ENCODE measurements at places on chromosomes 1 and 21.

DNA sequence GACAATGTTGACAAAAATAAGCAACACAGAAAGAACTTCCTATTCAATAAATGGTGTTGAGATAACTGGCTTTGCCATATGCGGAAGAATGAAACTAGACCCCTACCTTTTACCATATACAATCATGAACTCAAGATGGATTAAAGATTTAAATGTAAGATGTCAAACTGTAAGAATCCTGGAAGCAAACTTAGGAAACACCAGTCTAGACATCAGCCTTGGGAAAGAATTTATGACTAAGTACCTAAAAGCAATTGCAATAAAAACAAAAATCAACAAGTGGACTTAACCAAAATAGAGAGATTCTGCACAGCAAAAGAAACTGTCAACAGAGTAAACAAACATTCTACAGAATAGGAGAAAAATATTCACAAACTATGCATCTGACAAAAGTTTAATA lies 16.1 kb upstream of the CLDN8 start:
- DNase-seq: no peak

DNA sequence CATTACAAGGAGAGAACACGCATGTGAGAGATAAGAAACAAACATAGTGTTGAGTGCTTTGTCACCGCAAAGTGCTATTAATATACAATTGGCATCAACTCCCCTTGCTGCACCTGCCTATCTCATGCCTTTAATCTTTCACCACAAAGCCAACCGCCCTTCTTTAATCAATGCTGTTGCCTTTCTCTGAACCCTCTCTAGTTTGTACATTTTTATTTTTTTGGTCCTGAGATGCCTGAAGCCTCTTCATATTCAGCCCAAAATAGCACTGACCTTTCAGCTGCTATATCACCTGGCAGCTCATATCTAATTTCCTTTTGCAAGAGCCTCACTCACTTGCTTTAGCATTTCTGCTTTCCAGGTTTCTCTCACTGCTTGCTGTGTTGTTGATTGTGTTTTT lies 504.7 kb downstream of the NUF2 start:
- no peak for DNase-seq

GRCh38 chr1:200139661-200140250 lies 112.2 kb downstream of the NR5A2 start:
- DNase-seq: peak; percentile 89

DNA sequence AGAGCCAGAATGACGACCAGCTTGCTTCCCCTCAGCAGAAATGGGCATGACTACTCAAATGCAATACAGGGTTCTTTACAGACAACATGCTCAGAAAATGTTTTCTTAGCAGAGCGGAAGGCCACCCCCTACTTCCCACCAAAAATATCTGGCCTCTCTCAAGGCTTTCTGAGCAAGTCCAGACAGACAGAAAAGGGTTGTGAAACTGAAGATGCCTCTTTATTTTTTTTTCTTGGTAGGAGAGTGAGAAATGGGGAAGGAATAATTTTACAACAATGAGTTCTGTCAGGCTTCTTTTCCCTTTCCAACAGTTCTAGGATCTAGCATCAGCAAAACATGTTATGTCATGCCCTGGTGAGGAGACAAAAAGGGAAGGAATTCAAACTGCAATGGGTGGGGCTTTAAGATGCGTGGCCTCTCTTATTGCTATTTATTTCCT lies 172.0 kb upstream of the CAMK1G start:
- no peak for DNase-seq

DNA sequence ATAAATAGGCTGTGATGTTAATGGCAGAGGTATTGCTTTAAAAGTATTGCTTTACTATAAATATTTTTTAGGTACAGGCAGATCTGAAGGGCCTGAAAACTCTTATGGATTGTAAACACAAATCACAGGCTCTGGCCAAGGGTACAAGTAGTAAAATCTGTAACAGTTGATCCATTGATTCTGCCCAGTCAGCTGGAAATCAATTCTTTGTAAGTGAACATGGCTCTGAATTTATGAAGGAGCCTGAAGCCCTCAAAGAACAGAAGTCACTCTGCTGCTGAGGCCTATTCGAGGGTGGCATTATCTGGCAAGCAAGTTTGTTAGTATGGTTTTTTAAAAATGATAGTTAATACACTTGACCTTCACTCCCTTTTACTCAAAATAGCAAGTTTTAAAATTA lies 834.0 kb upstream of the TMPRSS15 start:
- no peak for DNase-seq

DNA sequence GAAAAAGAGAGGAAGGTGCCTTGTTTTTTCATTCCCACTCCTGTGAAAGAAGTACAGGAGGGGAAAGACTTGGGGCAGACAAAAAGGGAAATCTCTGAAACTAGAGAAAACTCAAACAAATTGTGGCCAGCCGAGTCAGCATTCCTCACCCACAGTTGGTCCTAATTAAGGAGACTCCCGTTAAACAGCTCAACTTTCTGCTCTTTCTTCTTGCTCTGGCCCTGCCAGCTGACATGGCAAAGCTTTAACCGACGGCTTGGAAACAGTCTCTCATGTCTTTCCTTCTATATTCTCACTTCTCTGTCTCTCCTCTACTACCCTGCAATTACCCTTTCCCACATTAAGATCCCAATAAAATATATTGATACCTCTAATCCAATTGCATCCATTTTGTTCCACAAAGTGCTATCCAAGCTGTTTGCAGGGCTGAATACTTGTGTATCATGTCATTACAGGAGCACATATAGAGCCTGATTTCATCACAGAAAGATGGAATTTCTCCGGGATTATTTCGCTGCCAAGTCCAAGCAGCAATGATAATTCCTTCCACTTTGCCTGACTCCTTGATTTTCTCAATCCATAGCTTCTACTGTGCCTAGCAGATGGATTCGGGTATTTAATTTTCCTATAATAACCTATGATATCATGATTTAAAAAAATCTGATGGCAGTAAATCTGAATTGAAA lies 65.4 kb upstream of the IPO9 start:
- no peak for DNase-seq

DNA sequence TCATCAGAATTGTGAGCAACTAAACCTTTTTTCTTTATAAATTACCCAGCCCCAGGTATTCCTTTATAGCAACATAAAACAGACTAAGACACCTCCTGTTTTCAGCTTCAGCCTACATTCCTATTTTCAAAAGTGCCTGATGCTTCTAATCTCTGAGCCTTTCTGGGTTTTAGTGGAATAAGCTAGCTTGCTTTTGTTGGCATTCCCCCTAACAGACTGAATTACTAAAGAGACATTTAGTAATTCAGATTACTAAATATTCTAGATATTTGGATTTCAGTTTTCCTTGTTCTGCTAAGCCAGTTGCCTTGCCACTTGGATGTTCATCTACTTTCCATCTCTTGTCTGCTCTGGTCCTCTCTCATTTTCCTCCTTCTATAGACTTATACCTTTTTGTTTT lies 10.5 kb upstream of the GNG12 start:
- DNase-seq: no peak
